ENCODE measurements at places on chromosomes 11 and 22. TPM values are rescaled to one million over a fixed set of nuclear protein-coding genes. Genes with fewer than 3 reads are reported as not detected.

DNA sequence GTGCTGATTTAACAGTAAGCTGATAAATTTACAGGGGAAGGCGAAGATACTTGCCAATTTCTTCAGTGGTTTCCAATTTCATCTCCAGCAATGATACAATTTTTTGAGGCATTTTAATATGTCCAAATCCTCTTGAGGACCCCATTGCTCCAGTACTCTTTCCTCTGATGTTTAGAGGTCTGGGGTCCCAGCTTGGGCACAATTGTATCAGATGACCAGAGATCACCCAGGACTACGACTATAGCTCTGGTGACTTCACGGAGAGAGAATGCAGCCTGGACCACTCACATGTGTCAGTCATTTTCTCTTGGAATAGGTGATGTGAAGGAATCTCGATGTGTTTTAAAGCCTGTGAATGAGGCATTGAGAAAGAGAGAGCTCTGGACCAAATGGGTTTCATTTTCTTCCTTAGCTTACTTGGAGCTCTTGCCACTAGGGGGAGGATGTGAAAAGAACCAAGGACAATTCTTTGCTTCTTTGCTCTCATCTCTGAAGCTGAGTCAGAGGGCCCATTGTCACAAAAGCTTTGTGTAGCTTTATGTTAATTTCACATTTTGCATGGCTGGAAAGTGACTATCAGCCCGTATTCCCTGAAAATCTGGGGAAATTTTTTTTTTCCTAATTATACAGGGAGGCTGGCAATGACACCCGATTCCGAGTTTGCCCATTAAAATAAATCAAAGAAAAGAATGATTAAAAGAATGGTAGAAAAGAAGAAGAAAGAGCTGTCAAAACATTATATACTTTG lies 6.7 kb upstream of the CCDC90B start:
- peak; percentile 23 for DNase-seq

- DNase-seq: no peak
Measured at GRCh38 chr11:45089251-45089650, 57.2 kb upstream of the PRDM11 start.

GRCh38 chr11:64146036-64146955 lies 19.6 kb downstream of the MACROD1 start:
- DNase-seq: no peak

DNA sequence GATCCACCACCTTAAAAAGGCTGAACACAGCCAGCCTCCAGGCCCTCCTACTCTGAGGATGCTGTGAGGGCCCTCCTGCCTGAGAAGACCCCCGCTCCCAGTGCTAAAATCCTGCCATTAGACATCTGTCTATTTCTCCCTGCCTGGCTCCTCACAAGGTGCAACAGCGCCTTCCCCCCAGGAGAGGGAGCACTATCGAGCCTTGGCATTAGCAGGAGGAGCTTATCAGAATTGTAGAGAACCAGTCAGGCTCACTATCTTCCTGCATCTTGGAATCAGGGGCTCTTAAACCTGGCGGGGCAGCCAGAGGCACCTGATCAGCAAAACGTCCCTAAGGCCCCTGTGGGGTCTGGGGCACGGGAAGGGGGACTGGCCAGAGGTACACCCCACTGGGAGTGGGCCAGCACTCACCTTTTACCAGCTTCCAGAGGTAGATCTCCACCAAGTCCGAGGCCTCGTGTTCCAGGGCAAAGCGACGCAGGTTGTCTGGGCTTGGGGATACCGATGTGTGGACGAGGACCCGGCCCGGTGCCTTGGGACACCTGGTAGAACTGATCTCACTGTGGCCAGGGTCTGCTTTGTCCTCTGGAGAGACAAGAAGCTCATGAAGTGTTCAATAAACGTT lies 28.7 kb downstream of the CHRDL2 start:
- DNase-seq: peak; percentile 61

- DNase-seq: no peak
Measured at GRCh38 chr11:66529655-66530054, 16.2 kb downstream of the ZDHHC24 start.

DNA sequence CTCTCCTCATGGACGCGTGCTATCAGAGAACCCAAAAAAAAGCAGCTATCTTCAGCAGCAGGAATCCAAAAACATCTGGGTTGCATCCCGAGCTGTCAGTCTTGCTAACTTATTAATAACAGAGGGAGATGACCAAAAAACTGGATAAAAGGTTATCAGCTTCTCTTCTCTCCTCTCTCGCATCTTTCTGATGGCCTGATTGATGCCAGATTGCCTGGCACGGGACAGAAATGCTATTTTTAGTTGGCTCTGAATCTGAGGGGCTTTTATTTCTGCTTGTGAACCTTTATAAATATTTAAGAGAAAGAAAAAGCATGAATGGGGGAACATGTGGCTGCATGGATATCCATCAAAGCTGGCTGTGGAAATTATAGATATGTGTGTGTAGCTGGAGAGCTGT lies 230.3 kb downstream of the ETS1 start:
- no peak for DNase-seq

GRCh38 chr22:22916215-22916951 lies 28.8 kb downstream of the IGLL5 start:
- DNase-seq: no peak

DNA sequence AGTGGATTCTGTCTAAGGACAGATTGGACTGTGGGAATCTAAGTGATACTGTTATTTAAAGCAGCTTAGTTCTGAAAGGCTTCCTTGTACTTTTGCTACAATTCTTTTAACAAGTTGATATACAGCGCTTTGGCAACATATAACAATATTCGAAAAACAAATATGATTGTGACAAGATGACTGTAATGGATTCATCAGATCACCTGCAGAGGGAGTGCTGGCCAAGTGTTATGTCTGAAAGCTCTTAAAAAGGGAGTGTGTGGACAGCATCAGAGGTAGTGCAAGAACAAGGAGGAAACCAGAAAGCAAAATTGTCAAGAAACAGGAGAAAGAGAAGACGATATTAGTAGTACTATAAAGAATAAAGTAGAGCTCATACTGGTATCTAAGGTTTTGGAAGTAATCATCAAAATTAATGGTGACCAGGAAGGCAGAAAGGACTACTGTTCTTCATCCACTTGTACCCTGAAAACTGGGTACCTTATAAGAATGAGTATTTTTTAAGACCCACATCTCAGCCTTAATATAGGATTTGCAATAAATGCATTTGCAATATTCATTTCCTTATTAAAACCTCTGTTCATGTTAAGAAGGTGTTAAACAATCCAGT lies 1112.0 kb upstream of the CCDC90B start:
- DNase-seq: no peak

The LDHAL6A gene
- polyA plus RNA-seq: 1.00 TPM

The SHANK2 gene
- 39.6 TPM for polyA plus RNA-seq

The SYT13 gene
- polyA plus RNA-seq: 10.5 TPM
